ENCODE measurements at places on chromosomes 16 and 17. TPM values are rescaled to one million over a fixed set of nuclear protein-coding genes. Genes with fewer than 3 reads are reported as not detected.
A peak's percentile ranks its signal among the peaks of the same experiment; 100 is the strongest.

The SEPTIN12 gene
- total RNA-seq = not detected

The TNFRSF13B gene
- not detected for total RNA-seq

The CDC42EP4 gene
- 16.3 TPM for total RNA-seq

The GRAP gene
- under 0.01 TPM for total RNA-seq

The TP53TG3B gene
- not detected for total RNA-seq

The UNK gene
- total RNA-seq = 18.5 TPM

The RNF222 gene
- total RNA-seq = not detected

The ARL4D gene
- 12.1 TPM for total RNA-seq

The OR2C1 gene
- not detected for total RNA-seq

The GINS2 gene
- total RNA-seq = 1.8 TPM

GRCh38 chr17:81295031-81295675 lies at the start of gene SLC38A10:
Gene SLC38A10 (minus strand): TSS chr17:81295307. CDS start chr17:81294921, 386 bp downstream.
- H3K4me1 ChIP-seq = peaks cover 14% of the 10 kb centered on the region
- H3K27ac ChIP-seq = peak within 1 kb of the TSS; percentile 86
- peak; percentile 100 for DNase-seq

GRCh38 chr16:477301-478157 lies 50.0 kb upstream of the CAPN15 start:
- H3K27me3 ChIP-seq = no peaks in the 10 kb centered on the region
- H3K36me3 ChIP-seq = peaks cover 6% of the 10 kb centered on the region
- DNase-seq = peak; percentile 66
- no peaks in the 10 kb centered on the region for H3K4me1 ChIP-seq
- no peak overlapping the region for H3K27ac ChIP-seq
- H3K4me3 ChIP-seq = no peak overlapping the region

DNA sequence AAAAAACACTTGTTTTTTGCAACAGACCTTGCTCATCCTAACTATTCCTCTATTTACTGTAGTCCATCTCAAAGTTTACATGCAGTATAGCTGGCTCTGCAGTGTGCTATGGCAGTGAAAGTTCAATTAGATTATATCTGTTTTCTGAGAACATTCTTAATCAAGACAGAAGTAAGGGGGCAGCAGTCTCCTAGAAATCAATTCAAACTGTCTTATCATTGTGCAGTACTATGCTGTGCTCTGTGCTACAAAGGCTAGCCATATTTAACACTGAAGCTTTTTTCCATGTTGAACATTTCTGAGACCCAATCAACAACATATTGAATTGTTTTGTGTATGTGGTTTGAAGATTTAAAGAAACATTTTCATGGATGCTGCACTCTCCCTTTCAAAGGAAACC lies 11.4 kb downstream of the NETO2 start:
- H3K27me3 ChIP-seq = no peaks in the 10 kb centered on the region
- no peaks in the 10 kb centered on the region for H3K36me3 ChIP-seq
- no peak for DNase-seq
- H3K4me3 ChIP-seq = no peak overlapping the region
- no peaks in the 10 kb centered on the region for H3K4me1 ChIP-seq

- peaks cover 35% of the 10 kb centered on the region for H3K4me1 ChIP-seq
- peak overlapping the region; percentile 82 for H3K4me3 ChIP-seq
- peak; percentile 87 for DNase-seq
- peaks cover 9% of the 10 kb centered on the region for H3K36me3 ChIP-seq
Measured at GRCh38 chr17:42683407-42684034, 1.2 kb downstream of the CNTNAP1 start.

- no peaks in the 10 kb centered on the region for H3K4me1 ChIP-seq
- no peaks in the 10 kb centered on the region for H3K36me3 ChIP-seq
- H3K27ac ChIP-seq = no peak overlapping the region
- no peak overlapping the region for H3K4me3 ChIP-seq
- DNase-seq = peak; percentile 65
Measured at GRCh38 chr17:83062011-83062817, 17.2 kb upstream of the METRNL start.

DNA sequence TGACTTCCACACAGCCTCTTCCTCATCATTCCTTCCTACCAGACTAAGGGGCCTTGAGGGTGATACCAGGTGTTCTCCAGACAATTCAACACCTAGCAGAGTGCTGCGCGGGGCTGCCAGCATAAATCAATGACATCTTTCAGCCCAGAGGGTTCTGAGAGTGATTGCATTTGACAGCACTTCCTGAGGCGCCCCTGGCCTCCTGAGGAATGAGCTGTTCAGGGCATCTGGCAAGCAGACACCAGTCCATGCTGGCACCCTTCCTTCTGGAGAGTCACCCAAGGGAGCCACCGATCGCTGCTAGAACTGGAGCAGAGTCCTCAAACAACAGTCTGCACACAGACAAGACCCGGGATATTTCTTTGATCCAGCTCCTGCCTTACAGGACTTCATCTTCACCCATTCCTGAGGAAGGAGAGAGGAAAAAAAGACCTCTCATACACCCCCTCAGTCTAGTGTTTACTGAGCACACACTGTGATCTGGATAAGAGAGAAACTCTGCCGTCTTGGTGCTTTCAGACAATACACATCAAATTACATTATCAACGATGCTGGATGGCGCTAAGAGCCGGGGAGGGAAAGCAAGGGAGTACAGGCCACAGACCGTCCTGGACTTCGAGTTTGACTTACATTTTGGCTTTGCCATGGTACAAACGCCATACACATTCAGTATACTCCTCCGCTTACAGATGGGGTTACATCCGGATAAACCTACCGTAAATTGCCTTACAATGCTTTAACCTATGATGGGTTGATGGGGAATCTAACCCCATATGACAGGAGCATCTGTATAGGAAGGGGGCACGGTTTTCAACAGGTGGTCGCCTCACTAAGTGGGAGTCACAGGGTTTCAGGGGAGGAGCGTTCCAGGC lies 23.0 kb downstream of the NPTX1 start:
- peak overlapping the region; percentile 89 for H3K4me3 ChIP-seq
- H3K27ac ChIP-seq = no peak overlapping the region
- no peak for DNase-seq

DNA sequence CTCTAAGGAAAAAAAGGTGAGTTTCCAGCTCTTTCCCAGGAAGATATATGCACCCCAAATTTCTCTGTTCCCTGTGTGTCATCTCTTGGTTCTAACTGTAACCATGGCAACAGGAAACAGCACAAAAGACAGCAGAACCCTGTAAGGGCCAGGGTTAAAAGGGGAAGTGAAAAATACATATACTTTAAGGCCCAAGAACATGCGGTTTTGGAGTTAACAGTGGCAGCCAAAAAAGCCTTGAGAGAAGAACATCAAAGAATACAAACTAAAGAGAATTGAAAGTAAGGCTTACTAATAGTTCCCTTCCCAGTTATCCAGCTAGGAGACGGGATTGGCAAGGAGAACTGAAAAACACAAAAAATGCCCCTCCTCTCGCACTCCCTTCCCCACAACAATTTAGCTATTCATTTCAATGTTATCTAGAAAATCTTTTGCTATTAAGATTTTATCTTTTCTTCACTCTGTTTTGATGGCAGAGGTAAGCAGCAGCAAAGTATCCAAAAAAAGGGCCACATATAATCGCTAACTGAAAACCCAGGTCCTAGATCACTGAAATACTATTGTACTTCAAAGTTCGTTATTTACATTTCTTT lies 1.5 kb downstream of the SPOP start:
- H3K4me1 ChIP-seq = peaks cover 9% of the 10 kb centered on the region
- H3K4me3 ChIP-seq = peak overlapping the region; percentile 71
- DNase-seq = peak; percentile 22
- no peaks in the 10 kb centered on the region for H3K27me3 ChIP-seq

DNA sequence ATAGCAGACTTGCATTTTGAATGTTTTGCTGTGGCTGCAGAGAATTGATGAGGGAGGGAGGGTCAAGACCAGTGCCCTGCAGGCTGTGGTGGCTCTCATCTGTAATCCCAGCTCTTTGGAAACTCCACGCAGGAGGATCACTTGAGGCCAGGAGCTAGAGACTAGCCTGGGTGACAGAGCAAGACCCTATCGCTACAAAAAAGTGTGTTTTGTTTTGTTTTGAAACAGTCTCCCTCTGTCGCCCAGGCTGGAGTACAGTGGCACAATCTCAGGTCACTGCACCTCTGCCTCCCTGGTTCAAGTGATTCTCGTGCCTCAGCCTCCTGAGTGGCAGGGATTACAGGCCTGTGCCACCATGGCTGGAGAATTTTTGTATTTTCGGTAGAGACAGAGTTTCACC lies 1.9 kb upstream of the UBE2G1 start:
- no peak overlapping the region for H3K4me3 ChIP-seq
- no peak for DNase-seq
- H3K4me1 ChIP-seq = peaks cover 4% of the 10 kb centered on the region
- no peak overlapping the region for H3K27ac ChIP-seq

DNA sequence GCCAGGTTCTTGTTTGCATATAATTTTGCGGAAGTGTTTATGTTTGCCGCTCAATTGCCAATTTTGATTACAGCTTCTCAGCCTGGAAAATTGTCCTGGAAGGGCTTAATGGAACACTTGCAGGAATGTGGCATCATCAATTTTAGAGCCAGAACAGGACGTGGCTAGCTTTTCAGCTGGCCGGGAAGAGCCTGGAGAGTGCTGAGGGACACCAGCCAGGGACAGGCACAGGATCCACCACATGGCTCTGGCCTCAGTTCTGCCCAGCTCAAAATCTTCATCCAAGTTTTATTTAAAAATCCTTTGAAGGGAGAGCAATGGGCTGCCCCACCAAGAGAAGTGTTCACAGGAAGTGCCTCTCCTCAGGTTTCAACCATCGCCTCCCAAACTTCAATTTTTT lies 287.2 kb upstream of the HSBP1 start:
- H3K4me1 ChIP-seq = no peaks in the 10 kb centered on the region
- H3K27ac ChIP-seq = no peak overlapping the region
- DNase-seq = no peak
- H3K36me3 ChIP-seq = no peaks in the 10 kb centered on the region
- H3K27me3 ChIP-seq = no peaks in the 10 kb centered on the region

DNA sequence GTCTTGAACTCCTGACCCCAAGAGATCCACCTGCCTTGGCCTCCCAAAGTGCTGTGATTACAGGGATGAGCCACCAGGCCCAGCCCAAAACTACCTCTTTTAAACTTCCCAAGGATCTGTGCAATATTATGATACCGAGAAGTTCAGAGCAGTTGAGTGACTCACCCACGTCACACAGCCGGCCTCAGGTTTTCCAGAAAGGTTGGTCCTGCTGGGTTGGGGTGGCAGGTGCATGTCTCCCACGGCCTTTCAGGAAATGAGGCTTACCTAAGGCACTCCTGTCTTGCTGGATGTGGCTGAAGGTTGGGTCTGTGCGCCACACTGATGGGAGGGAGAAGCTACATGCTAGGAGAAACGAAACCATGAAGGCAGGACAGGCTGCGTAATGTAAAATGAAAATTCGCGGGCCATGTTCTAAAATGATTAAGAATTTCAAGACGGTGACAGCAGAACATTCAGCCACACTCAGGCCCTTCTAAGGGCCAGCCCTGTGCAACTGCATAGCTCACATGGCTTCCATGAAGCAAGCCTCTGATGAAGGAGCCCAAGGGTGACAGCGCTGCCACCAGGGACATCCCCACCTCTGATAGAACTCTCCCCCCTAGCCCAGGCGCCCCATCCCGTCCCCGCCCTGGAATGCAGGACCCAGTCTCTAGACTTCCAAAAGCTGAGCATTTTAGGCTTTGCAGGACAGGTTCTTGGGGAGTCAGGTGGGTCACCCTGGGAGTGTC lies 6.6 kb upstream of the GLIS2 start:
- H3K27me3 ChIP-seq = no peaks in the 10 kb centered on the region
- H3K36me3 ChIP-seq = no peaks in the 10 kb centered on the region
- H3K4me3 ChIP-seq = no peak overlapping the region

DNA sequence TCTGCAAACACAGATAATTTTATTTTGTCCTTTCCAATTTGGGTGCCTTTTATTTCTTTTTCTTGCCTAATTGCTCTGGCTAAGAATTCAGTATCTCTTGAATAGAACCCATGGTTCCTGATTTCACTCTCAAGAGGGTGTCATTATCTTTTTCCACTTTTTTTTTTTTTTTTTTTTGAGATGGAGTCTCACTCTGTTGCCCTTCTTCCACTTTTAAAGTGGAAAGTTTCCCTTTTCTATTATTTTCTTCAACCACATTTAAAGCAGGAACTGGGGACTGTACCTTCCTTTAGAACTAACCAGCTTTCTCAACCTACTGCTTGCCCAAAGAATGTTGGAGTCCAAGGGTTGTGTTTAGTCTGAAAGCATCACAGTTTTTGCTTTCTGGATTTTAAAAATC lies 31.1 kb downstream of the SLFN11 start:
- no peaks in the 10 kb centered on the region for H3K4me1 ChIP-seq
- H3K27me3 ChIP-seq = peaks cover 32% of the 10 kb centered on the region
- no peaks in the 10 kb centered on the region for H3K36me3 ChIP-seq
- no peak for DNase-seq
- no peak overlapping the region for H3K27ac ChIP-seq

GRCh38 chr16:48497129-48497528 lies 111.9 kb upstream of the SIAH1 start:
- no peaks in the 10 kb centered on the region for H3K36me3 ChIP-seq
- H3K27me3 ChIP-seq = no peaks in the 10 kb centered on the region
- no peak overlapping the region for H3K4me3 ChIP-seq
- DNase-seq = no peak
- H3K4me1 ChIP-seq = peaks cover 10% of the 10 kb centered on the region
- no peak overlapping the region for H3K27ac ChIP-seq

DNA sequence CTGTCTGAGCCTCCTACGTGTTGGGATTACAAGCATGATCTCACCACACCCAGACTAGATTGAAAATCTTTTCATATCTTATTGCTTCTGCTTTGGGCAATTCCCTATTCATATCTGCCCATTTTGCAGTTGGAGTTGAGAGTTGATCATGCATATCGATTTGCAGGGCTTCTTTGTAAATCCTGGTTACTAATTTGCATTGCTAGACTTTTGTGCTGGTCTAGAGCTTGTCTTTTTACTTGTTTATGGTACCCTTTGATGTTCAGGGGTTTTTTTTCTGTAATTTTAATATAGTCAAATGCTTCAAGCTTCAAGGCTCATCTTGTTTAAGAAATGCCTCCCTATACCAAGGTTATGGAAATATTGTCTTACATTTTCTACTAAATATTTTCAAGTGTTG lies 23.5 kb upstream of the CMIP start:
- no peak for DNase-seq
- no peaks in the 10 kb centered on the region for H3K36me3 ChIP-seq
- H3K4me3 ChIP-seq = no peak overlapping the region
- H3K4me1 ChIP-seq = no peaks in the 10 kb centered on the region

GRCh38 chr17:76912421-76913164 lies 44.4 kb downstream of the MGAT5B start:
- DNase-seq = no peak
- H3K27me3 ChIP-seq = peaks cover under 1% of the 10 kb centered on the region
- H3K36me3 ChIP-seq = no peaks in the 10 kb centered on the region
- no peak overlapping the region for H3K27ac ChIP-seq
- H3K4me3 ChIP-seq = no peak overlapping the region
- no peaks in the 10 kb centered on the region for H3K4me1 ChIP-seq

GRCh38 chr17:57289613-57290012 lies 33.3 kb downstream of the MSI2 start:
- no peak for DNase-seq
- no peak overlapping the region for H3K4me3 ChIP-seq
- no peaks in the 10 kb centered on the region for H3K36me3 ChIP-seq
- H3K27me3 ChIP-seq = no peaks in the 10 kb centered on the region
- H3K27ac ChIP-seq = no peak overlapping the region
